Activated CD4-positive, alpha-beta T cell treated with anti-CD3 and anti-CD28 coated beads, Interleukin-2, amount 50 U/mL, for 16 hours (primary cell): ENCODE measurements at places on chromosomes 2 and 18.

GRCh38 chr2:237720444-237720843 lies 78.1 kb upstream of the RBM44 start:
- DNase-seq = no peak

GRCh38 chr18:58298251-58299134 lies 254.5 kb downstream of the NEDD4L start:
- no peak for DNase-seq

- DNase-seq = no peak
Observed at GRCh38 chr2:200653021-200653420, 67.2 kb downstream of the AOX1 start.

DNA sequence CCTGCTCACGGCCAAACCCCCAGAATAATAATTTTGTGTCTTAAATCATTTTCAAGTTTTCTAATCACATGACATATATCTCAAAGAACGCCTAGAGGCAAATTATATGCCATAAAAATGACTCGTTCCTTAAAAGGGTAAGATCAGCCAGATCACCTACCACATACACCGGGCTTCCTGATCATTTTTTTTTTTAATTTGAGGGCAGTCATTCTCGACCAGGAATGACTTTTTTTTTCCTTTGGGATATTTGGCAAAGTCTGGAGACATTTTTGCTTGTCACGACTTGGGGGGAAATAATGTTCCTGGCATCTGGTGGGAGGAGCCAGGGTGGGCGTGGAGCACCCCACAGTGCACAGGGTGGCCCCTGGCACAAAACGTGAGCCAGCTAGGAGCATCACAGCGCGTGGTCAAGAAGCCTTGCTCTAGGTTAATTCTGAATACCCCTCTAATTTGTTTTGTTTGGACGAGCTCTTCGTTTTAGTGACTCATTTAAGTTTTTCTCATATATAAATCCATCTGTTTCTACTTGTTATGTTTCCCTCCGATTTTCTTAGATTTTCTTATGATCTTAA lies 94.9 kb downstream of the TWIST2 start:
- no peak for DNase-seq

- no peak for DNase-seq
Observed at GRCh38 chr2:72263776-72264060, 116.1 kb upstream of the CYP26B1 start.

- DNase-seq = no peak
Observed at GRCh38 chr2:143550500-143550899, 421.3 kb downstream of the ARHGAP15 start.
